ENCODE measurements at places on chromosomes 11 and 22.

- DNase-seq, result no peak
Observed at GRCh38 chr11:106872246-106872645, 146.0 kb downstream of the GUCY1A2 start.

GRCh38 chr11:125662689-125663088 is 18.0 kb downstream of the ACRV1 start:
- DNase-seq, result no peak

- no peak for DNase-seq
Observed at GRCh38 chr22:40007853-40008710, 13.3 kb downstream of the FAM83F start.

DNA sequence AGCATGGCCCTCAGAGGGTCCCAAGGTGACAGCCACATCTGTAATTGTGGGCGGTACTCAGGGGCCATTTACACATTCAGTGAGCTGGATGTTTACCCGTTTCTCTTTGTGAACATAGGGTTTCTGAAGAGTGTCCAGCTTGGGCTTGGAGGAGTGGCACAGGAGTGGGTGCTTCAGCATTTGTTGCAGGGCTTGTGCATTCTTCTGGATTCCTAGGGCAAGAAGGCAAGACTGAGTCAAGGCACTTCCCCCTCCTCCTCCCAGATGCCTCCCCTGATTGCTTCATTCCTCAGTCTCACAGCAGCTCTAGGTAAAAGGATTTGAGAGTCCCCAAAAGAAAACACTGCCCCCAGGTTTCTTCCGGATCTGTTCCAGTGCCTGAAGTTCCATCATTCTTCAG is 95.4 kb downstream of the RNF169 start:
- no peak for DNase-seq

DNA sequence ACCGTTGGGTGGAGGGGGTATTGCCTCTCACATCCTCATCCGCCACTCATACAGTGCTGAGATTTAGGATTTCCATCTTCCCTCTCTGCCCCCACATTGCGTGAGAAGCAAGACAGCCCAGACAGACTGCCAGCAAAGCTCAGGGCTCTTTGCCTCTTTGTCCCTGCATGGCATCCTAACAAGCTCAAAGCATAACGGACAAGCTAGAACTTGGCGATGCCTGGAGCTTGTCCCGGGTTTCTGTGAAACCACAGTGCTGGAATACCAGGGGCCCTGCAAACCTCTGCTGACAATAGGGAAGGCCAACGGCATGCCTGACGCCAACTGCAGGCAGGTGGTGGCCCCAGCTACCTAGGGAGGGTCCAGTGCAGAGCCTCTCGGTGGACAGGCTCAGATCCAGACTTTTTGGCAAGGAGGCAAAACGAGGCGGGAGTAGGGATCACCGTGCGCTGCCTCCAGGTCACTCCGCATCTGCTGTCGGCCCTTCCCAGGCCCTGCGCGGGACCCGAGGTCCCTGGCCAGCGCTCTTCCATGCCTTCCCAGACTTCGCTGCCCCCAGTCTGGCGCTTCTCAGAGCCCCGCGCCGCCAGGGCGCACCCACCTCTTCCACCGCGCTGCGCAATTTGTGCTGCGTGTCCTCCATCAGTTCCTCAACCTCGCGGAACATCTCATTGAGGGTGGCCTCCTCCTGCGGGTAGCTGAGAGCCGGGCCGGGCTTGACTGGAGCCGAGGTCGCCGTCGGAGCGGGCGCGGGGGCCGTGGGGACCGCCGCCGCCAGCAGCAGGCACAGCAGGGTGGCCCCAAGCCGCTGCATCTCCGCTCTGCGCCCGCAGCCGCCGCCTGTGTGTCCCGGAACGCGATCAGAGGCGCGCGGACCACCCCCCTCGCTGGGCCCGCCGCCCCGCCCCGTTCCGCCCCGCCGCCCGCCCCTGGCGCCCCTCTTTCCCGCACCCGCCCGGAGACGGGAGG is at the start of gene DKK3:
TSS of gene DKK3 (minus strand) at position 858 of the 969 bp plus-strand sequence. CDS start at position 814, 44 bp downstream.
- DNase-seq, result no peak

DNA sequence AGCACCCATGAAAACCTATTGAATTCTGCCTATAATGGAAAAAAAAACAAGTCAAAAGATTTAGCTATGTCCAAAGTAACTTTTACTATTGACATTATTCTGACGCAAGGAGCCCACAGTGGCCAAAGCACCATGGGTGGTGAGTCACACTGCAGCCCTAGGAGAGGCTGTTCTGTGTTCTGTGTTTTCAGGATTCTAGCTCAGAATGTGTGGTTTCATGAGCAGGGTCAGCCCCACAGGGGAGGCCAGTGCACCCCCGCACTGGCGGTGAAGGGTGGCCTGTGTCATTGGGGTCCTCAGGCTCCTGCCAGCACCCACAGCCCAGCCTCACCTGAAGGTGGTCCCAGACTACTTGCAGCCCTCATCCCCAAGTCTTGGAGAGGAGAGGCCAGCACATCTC is 112.2 kb downstream of the BRD1 start:
- DNase-seq, result no peak

DNA sequence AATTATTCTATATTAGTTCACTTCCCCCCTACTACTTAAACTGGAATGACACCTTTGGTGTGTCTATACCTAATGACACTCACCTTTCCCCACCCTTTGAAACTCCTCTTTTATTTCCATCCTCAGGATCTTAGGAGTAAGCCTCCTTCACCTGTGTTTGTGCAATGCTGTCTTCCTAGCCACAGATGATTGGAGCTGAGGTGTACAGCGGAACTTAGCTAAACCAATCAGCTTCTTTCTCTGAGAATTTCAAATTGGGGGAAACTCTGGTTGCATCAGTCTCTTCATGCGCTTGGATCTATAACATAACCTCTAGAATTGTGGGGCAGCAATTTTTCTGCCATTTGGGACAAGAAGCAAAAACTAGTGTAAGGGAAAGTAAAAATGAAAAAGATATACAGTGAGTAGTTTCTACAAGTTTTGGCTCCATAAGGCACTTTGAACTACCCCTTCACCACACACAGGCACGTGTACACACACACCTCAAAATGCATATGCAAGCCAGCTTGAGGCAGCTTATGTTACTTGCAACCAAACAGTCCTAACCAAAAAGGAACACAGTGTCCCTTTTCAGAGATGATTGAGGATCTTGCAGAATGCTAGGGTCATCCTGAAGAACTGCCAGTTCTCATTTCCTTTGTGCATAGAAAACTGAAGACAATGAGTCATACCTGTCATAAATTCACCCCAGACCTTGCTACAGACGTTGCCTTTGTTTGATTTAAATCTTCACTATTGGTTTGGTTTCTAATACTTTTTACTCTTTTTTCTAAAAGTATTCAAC is 36.0 kb upstream of the LDLRAD3 start:
- no peak for DNase-seq

GRCh38 chr22:45169591-45170466 is 6.1 kb downstream of the NUP50 start:
- no peak for DNase-seq

DNA sequence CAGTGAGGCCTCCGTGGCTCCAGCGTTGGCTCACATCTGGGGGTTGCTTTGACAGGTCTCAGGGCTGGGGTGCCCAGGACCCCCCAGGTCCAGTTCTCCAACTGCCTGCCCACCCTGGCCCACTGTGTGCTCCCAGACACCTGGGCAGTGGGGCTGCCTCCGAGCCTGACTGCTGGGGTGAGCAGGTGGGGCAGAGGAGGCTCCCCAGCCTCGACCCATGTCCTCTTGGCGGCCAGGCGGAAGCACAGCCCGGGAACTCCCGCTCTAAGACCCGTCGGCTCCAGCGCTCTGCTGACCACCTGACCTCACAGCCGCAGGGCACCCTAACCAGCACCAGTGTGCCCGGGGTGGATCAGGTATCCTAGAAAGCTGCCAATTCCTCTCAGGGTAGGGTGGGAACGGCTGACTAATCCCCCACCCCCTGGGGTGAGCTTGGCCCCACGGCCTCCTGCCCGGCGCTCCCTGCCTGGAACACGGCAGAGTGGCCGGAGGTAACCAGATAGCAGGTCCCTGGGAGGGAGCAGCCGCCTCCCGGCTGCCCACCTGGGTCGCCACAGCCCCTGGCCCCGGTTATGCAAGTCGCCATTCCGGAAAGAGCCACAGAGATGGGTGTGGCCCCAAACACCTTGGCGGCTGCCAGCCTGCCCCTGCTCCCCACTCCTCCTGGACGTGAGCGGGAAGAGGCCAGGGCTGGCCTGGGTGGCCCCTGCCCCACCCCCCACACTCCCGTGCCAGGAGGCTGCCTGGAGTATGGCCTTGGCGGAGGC is 19.2 kb upstream of the MUC5B start:
- no peak for DNase-seq

GRCh38 chr22:20606041-20606783 is 98.8 kb downstream of the MED15 start:
- DNase-seq, result no peak

DNA sequence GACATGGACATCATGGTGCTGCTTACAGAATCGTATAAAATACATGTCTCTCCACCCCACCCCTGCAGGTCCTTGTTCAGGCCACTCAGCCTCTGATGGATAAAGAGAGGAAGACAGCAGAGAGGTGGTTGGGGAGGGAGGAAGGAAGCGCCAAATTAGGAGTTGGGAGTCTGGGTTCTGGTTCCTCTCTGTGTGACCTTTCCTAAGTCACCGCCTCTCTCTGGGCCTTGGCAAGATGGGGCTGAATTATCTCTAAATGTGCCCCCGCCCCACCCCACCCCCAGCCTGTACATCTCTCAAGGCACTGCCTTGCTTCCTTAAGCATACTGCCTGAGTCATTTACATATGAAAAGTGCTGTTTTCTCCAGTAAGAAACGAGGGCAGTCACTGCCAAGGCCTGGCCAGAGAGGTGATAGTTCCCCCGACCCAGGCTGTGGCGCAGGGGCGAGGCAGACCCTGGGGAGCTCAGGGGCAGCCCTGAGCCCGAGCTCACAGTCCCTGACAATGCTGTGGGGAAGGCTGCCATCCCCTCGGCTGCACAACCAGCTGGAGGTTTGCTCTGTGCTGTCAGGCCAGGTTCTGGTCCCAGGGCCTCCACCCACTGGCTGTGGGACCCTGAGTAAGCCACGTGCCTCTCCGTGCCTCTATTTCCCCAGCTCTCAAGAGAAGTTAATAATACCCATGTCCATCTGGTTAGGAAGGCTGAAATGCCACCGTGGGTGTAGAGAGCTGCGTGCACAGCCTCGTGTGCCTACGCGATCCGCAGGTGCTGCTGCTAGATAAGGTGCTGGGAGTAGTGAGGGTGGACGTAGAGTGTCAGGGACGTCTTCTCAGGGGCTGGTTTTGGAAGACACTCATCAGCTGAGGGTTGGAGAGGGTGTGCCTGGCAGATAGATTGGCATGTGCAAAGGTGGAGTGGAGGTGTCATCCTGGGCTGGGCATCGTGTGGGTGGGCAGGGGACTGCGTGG is 55.3 kb downstream of the CACNA1I start:
- no peak for DNase-seq

DNA sequence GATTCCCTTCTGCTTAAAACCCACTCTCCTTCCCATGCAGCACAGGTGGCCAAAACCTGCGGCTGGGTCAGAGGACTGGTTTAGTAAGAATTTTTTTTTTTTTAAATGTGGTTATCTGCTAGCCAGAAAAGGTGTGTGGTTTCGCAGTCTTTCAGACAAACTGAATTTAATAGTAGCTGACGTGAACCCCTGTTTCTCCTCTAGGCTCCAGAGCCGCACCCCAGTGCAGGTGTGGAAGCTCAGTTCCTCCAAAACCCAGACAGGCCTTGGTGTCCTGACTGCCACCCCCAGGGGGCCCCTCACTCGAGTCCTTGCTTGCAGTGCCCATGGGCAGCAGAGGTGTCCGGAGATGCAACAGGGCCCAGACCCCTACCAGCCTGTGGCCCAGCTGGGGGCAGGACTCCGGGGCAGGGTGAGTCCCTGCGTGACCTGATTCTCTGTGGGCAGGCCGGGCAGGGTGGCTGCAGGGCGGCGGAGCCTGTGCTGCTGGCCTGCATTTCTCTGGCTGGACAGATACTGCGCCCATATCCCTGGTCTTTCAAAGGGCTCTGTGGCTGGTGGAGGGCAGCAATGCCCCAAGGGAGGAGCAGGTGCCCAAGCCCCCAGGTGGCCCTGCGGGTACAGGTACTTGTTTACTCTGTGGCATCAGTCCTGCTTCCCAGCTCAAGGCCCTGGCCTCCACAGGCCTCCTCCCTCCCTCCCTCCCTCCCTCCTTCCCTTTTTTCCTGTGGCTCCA is 15.2 kb downstream of the KCNQ1 start:
- DNase-seq, result no peak

GRCh38 chr11:45166604-45166897 is 20.1 kb downstream of the PRDM11 start:
- no peak for DNase-seq

DNA sequence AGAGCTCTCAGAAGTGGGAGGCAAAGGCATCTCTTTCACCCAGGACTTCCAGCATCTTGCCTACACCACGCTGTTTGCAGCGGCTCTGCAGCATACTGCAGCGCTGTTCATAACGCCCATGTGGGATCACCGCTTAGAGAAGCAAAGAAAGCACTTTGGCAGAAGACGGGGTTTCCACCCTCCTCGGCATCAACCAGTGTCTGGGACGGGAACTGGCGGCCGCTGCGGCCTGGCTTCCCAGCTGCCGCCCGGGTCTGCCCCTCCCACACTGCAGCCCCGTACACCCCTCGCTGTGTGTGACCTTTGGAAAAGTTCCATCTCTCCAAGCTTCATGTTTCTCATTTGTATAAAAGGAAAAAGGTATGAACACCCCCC is 545 bp upstream of the TIRAP start:
- no peak for DNase-seq

- DNase-seq, result no peak
Observed at GRCh38 chr11:62999649-63000048, 14.9 kb upstream of the SLC22A6 start.

- no peak for DNase-seq
Observed at GRCh38 chr11:65657426-65657825, 5.3 kb downstream of the RELA start.

DNA sequence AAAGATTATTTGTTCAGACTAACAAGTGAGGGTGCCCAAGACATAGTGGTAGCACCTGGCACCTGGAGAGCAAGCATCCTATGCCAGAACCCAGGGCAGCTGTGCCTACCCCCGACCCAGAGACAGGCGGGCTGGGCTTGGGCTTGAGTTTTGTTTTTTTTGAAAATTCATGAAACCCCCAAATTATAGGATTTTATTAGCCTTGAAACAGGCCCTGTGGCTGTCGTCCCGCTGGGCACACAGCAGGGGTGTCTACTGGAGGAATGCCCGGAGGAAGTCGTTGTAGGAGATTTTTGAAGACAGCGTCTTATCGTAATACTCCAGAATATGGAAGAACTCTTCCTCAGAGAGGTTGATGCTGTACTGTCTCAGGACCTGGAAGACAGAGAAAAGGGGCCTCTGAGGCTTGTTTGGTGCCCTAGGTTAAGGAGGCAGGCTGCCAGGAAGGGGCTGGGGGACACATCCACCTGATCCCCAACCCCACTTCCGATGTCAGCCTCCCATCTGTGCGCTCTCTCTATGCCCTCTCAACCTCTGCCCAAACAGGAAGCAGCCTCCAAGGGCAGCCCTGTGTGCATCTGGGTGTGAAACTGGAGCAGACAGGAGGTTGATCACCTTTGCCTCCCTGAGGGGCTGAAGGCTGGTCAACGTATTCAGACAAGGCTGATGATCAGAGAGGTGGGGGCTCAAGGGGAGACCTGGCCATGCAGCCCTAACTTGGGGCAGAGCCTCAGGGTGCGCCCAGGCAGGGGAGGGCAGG is 117.0 kb downstream of the MPPED1 start:
- DNase-seq, result no peak

- no peak for DNase-seq
Observed at GRCh38 chr11:35548925-35549561, 23.6 kb upstream of the PAMR1 start.
